ENCODE measurements at places on chromosomes 5 and 9.

DNA sequence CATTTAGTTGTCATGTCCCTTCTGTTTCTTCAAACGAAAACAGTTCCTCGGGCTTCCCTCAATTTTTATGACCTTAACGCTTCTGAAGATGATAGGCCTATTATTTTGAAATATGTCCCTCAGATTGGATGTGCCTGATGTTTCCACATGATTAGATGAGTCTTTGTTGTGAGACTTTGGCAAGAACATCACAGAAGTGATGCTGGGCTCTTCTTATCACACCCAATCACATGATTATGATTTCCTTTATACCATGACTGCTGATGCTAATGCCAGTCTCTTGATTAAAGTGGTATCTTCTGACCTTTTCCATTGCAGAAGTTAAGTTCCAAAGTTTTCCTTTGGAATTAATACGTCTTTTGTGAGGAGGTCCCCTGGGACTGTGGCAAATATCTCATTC lies 175.7 kb downstream of the SAXO1 start:
- DNase-seq = peak; percentile 2

GRCh38 chr9:109317311-109317978 lies 3.4 kb downstream of the EPB41L4B start:
- no peak for DNase-seq

DNA sequence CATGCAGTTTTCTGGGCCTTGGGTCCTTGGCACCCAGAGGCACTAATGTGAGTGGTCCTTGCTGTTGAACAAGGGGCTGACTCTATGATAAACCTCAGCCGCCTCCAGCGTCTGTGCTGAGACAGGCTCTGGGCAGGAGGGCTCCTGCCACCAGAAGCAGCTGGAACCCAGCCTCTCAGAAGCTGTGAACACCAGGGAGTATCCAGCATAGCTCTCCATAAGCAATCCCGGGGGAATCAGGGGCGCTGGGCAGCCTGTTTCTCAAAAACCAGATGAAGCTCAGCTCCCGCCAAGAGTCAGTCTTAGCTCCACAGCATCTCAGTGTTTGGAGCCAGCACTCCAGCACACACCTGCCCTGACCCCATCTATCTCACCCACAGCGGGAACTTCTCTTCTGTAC lies 170.2 kb downstream of the HSPA4 start:
- DNase-seq = no peak

DNA sequence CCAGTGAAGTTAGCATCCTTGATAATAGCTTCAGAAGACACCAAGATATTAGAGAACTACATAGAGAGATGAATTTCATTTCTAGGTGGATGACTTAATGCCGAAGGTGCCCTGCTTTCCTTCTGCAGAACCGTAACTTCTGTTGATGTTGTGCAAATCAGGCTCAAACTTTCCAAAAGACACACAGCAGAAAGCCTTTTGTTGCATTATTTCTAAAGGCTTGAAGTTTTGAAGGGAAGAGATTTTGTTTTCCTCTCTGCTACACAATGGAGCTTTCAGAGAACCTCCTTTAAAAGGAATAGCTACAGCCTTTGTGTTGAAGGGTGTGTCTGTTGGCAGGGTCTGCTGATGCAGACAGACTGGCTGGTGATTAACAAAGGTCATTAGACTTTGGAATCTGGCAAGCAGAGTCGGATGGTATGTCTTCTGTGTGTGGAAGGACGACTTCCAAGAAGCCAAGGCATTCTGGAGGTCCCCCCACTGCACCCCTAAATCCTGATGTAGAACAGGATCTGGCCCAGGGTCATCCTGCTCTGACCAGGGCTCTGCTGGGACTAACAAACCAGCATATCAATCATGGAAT lies 57.8 kb downstream of the ZNF462 start:
- no peak for DNase-seq

DNA sequence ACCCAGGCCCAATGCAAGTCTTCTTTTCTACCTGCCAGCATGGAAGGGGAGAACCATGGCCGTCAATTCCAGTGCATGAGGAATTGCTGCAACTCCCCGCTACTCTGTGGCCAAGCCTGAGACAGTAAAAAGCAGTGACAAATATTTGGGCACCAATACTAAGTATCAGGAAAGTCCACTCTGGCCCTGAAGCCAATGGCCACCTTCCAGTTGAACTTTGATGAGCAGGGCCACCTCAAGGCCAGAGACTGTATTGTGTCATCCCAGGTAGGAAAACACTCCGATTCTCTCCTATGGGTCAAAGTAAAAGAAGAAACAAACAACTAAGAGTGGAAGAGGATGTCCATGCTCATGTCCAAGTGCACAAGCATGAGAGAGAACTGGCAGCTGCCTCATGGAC lies 27.1 kb downstream of the RETREG1 start:
- DNase-seq = no peak

DNA sequence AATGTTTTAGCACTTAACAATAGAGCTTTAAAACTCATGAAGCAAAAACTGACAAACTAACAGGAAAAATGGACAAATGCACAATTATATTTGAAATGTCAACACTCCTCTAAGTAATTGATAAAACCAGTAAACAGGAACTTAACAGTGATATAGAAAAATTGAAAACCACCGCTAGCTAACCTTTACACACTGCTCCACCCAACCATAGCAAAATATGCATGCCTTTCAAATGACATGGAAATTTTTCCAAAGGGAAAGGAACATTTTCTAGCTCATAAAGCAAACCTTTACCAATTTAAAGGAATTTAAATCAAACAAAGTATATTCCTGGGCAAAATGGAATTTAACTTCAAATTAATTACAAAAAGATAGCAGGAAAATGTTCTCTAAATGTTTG lies 109.2 kb downstream of the ADAMTS19 start:
- no peak for DNase-seq

DNA sequence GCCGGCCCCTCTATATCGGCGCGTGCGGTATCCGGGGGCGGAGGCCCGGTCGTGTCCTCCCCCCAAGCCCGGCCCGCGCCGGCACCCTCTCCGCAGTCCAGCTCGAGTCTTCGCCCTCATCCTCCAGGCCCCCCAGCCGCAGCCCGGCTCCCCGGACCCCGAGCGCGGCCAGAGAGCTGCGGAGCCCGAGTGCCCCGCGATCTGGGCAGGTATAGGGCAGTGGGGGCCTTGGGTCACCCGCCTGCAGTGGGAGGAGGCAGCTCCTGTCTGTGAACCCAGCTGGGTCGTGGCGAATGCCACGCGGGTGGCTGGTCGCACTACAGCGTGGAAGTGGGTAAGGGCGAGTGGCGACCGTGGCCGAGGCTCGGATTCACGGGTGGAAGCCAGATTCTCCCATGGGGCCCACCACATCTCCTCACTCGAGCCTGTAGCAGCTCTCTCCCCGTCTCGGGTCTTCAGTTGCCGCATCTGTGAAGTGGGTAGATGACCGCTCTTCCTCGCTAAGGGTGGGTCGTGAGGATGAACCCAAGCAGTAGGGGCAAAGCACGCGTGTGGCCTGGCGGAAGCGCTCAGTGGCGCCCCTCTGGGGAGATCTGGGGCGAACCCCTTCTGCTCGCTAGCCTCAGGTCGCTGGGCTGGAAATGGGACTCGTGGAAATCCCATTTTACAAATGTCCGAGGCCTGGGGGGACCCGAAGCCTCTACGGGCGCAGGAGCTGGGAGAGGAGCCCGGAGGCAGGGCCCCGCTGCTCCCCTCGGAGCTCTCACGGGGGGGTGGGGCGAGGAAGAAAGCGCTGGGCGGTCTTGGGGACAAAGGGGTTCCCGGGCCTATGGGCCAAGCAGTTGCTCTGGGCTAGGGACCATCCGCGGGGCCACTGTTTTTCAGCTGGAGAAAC lies 1.9 kb downstream of the NR5A1 start:
- DNase-seq = no peak

DNA sequence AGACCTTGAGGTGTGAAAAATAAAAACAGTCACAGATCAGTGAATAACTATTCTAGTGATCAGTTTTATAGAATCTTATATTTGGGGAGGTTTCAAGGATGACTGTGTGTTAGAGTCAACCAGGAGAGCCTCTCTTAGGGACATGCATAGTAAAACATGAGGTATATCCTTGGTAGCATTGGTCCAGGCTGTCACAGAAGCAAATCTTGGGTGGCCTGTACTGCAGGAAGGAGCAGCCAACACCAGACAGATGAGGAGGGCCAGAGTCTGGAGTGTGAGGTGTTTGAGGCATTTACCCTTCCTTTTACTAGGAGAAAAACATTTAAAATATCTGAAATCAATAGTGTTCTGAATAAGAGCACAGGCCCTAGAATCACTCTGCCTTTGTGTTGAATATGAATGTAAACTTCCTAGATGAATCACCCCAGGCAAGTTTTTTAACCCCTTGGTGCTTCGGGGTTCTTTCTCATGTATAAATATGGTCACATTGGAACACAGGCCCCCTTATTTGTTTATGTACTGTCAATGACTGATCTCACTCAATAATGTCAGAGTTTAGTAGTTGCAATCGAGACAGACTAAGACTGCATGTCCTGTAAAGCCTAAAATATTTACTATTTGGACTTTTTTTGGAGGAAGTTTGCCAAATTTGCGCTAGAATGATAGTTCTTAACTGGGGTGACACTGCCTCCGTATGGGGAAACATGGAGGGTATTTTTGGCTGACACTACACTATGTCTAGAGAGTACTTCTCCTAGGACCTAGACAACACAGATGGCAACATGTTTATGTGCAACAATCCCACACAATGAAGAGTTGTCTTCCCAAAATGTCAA lies 416.5 kb upstream of the POU5F2 start:
- no peak for DNase-seq

- DNase-seq = no peak
These were observed 36.3 kb downstream of the CAPSL start for GRCh38 chr5:35902046-35902672.

- DNase-seq = no peak
These were observed 133.2 kb downstream of the TMEM174 start for GRCh38 chr5:73306078-73306719.

DNA sequence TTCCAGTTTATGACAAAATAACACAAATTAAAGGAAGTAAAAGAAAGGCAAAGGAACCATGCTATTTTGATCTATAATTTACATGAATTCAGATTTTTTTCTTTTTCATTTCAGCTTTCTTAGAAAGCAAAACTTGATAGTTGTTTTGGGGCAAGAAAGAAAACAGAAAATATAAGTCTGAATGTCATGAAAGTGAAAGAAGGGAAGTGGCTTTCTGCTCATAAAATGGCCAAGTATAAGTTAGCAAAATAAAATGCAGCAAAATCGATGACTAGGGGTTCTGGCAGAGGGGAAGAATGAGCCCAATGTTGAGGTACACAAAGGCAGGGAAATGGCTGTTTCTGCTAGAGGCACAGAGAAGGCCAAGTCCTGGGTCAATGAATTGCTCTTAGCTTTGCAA lies 3.0 kb upstream of the IFNW1 start:
- no peak for DNase-seq

DNA sequence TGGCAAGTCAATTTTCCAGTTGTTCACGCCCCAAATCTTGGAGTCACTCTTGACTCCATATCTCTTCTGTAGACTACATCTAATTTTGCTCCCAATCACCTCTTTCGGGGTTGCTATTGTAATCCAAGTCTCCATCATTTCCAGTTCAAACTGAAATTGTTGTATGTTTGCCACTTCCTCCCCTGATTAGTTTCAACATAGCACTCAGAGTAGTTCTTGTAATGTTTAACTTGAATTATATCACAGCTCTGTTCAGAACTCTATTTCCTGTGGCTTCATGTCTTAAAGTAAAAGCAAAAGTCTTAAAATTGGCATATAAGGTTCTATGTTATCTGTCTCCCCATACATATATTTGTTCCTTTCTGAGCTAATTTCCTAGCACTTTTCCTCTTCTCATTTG lies 348.5 kb upstream of the RIOK2 start:
- no peak for DNase-seq

- no peak for DNase-seq
These were observed 25.3 kb downstream of the STXBP1 start for GRCh38 chr9:127637322-127637847.

DNA sequence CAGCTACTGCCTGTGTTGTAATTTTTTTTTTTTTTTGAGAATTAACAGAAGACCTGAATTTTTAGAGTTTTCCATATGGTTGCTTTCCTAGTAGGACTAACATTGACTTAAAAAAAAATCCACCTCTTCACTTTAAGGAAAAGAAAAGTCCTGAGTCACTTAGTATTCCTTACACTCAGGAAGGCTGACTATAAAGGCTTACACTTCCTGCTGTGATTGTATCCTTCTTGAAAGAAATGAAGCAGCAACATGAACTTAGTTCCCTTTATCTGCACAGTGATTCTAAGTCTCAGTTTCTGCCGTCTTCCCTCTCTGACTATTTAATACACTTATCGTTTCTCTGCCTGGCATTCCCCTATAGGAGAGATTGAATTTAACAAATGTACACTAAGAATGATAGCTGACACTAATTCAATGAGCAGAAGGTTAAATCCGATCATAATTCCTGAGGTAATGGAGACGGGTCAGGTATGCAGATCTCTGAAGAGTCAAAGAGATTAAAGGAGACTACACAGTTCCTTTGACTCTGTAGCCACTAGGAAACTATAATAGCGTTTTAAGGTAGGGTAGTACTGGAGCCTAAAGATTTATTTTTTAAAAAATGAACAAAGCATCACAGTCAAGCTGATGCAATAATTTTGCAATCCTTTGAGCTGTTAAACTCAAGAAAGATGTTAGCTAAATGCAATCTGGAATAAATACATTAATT lies 185.1 kb upstream of the ELAVL2 start:
- no peak for DNase-seq

Data from pulmonary artery endothelial cell (primary cell).